GM19239 (cell line): ENCODE measurements at places on chromosomes 2 and 18.

DNA sequence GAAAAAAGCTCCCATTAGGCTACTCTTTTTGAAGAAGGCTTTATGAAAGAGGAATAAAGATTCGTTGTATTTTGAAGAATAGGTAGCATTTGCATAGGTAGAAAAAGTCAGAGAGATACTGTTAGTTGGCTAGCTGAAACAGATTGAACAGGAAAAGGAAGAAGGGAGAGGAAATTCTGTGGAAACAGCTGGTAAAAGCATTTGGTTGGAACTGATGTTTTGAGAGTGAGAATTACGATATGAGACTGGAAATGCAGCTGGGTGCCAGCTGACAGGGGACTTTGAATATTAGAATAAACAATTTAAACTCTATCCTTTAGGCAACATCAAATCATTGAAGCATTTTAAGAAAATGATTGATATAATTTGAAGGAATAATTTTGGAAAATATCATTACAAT is 96.7 kb upstream of the CNTNAP5 start:
- DNase-seq: no peak

DNA sequence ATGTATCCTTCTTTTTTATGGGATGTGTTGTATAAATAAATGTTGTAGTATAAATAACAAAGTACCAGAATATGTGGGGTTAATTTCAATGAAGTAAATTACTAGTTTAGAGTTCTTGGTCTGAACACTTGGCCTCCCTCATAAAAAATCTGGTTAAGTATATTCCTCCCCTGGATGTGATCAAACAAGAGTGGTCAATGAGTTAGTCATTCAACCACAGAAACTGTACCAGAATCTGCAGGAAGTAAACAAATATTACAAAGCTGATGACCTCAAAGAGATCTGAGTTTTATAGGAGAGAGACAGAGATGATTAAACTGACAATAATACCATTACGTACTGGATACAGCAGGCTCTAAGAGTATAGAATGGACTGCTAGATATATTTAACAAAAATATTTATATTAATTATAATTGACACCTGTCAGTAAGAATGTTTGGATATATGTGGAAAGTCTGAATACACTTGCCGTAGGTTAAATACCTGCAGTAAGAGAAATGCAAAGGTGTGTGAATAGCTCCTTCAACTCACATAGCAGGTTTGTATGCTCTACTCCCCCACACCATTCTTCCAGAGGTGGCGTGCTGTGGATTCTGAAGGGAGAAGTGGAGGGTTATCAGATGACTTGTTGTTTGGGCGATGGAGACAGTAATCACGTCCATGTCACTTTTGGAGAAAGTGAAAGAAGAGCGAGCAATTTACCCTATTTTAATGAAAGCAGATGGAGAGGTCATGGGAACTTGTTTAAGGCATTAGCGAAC is 108.3 kb upstream of the LRATD1 start:
- no peak for DNase-seq

GRCh38 chr18:76530846-76531245 is 35.8 kb upstream of the ZNF516 start:
- no peak for DNase-seq

- DNase-seq: no peak
Observed at GRCh38 chr2:141641462-141641861, 489.4 kb downstream of the LRP1B start.

DNA sequence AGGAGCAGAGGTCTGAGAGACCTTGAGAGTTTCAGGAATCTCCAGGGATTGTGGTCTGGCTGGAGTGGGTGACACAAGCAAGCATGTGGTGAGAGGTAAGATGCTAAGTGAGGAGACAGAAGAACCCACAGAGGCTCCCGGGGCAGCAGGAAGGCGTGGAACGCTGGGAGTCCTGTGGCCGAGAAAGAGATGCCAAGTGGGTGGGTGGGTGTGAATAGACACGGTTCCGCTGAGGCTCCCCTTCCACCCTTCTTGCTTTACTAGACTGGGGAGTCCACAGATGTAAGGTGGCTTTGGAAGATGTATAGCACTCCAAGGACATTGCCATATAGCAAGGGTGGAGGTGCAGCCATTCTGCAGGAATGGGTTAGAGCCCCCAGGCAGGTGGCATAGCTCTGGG is 4.2 kb downstream of the TEX51 start:
- no peak for DNase-seq

DNA sequence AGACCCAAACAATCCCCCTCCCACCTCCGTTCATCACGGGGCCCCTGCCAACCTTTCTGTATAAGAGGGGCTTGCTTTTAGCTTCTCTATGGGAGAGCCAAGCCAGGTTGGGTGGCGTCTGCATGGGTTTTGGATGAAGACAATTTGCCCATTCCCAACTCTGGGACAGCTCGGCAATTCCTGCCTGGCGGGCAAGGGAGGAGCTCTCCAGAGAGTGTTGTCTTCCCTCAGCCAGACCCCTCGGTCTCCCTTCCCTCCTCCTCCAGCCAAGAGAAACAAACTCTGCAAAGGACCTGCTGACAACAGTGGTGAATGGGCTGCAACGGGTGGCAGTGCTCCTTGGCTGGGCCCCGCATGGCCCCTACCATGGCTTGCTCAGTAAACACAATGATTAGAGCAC is 267.2 kb upstream of the HDAC4 start:
- DNase-seq: no peak
